ENCODE measurements at places on chromosomes 2 and 18.

DNA sequence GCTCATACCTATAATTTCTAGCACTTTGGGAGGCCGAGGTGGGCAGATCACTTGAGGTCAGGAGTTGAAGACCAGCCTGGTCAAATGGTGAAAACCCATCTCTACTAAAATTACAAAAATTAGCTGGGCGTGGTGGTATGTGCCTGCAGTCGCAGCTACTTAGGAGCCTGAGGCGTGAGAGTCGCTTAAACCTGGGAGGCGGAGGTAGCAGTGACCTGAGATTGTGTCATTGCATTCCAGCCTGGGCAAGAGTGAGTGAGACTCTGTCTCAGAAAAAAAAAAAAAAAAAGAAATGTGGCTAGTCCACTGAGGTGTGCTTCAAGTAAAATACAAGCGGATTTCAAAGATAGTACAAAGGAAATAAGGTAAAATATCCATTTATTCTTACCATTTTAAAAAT, 46.2 kb downstream of the RBKS start:
- DNase-seq = no peak

- no peak for DNase-seq
These were observed 653.0 kb downstream of the RNF144A start for GRCh38 chr2:7570247-7570646.

GRCh38 chr2:33529771-33530481, 53.5 kb downstream of the RASGRP3 start:
- no peak for DNase-seq

GRCh38 chr18:54503131-54503894, 87.7 kb upstream of the DYNAP start:
- DNase-seq = no peak
